ENCODE measurements at places on chromosomes 7 and 10.

- DNase-seq, result no peak
These were observed 1.9 kb downstream of the NAMPT start for GRCh38 chr7:106282852-106283251.

DNA sequence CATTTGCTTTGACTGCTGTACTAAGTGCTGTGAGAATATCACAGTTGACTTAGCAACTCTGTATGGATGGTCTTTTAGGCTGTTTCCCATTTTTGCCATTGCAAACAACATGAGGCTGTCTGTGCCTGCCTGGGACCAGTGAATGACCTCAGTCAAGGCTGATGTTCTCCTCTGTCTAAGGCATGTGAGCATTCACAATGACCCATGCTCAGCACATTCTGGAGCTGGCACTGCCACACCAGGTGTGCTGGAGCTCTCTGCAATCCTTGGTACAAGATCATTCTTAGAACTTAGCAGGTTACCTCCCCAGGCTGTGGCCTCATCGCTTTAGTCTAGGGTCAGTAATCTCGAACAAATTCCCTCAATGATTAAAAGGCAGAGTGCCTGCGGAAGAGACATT lies 61.9 kb downstream of the SH3PXD2A start:
- no peak for DNase-seq

GRCh38 chr7:1901431-1902210 lies 231.5 kb downstream of the ELFN1 start:
- DNase-seq, result no peak

DNA sequence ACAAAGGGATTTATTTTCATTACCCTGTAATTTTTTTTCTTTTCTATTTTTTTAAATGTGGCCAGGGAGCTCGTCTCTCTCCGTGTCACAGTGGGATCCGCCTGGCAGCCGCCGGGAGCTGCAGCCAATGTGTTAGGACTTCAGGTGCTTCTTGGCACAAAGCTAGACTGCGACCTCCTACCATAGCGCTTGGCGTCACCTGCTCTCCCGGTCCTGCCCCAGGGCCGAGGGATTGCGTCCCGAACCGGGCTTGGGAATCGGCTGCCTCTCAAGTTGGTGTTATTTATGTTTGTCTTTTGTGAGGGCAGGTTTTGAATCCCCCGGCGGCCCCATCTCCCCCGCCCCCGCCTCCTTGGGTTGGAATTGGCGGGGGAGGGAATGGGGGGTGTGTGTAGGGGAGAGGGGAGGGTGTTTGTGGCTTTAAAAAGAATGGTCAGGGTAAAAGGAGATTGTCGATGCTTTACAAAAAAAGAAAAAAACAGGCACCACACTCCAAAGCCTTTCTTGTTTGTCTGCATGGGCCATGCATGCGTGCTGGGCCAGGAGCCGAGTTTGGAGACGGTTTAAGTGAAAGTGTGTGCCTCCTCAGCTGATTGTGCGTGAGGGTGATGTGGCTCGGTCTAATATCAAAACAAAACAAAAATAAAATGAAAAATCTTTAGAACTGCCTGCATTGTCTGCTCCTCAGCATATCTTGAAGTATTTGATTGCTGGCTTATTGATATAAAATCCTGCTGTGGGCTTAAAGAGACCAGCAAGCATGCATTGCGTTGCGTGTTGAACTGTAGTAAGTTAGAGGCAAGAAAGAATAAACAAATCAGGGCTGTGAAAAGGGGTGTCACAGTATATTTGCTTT lies 1.2 kb downstream of the PPP1R9A start:
- DNase-seq, result no peak
